ENCODE measurements at places on chromosomes 11 and 22. TPM values are rescaled to one million over a fixed set of nuclear protein-coding genes. Genes with fewer than 3 reads are reported as not detected.

The CCDC87 gene
- total RNA-seq = 0.28 TPM

The VWCE gene
- 0.19 TPM for total RNA-seq

The ANO1 gene
- total RNA-seq = 3.7 TPM

The NPAS4 gene
- total RNA-seq = not detected

The BATF2 gene
- 0.77 TPM for total RNA-seq

The NTM gene
- 43.3 TPM for total RNA-seq

The P2RY6 gene
- total RNA-seq = 0.58 TPM

The NFAM1 gene
- total RNA-seq = not detected

The MUC5AC gene
- total RNA-seq = not detected

The OR51F2 gene
- total RNA-seq = not detected

The BANF1 gene
- total RNA-seq = 10.7 TPM

The DGCR6 gene
- total RNA-seq = 0.19 TPM

The CBLIF gene
- total RNA-seq = not detected

The KDELR3 gene
- 147 TPM for total RNA-seq

The C22orf31 gene
- total RNA-seq = not detected

The RIMBP3B gene
- total RNA-seq = under 0.01 TPM

The DEUP1 gene
- not detected for total RNA-seq

The CHRM1 gene
- not detected for total RNA-seq

The TBCEL gene
- total RNA-seq = 29.0 TPM

The CNTN5 gene
- total RNA-seq = 1.5 TPM

The APOA5 gene
- under 0.01 TPM for total RNA-seq

The F2 gene
- total RNA-seq = 0.28 TPM

The ANGPTL5 gene
- total RNA-seq = 0.28 TPM

The TIGD3 gene
- total RNA-seq = 0.19 TPM

The TECTA gene
- 0.85 TPM for total RNA-seq

The OR5L1 gene
- total RNA-seq = not detected

The DUSP8 gene
- total RNA-seq = 0.28 TPM

The RTN4RL2 gene
- total RNA-seq = not detected

The SERHL2 gene
- 3.6 TPM for total RNA-seq

The P2RX6 gene
- total RNA-seq = 2.7 TPM
